ENCODE measurements at places on chromosomes 4 and X.
A peak's percentile ranks its signal among the peaks of the same experiment; 100 is the strongest.

DNA sequence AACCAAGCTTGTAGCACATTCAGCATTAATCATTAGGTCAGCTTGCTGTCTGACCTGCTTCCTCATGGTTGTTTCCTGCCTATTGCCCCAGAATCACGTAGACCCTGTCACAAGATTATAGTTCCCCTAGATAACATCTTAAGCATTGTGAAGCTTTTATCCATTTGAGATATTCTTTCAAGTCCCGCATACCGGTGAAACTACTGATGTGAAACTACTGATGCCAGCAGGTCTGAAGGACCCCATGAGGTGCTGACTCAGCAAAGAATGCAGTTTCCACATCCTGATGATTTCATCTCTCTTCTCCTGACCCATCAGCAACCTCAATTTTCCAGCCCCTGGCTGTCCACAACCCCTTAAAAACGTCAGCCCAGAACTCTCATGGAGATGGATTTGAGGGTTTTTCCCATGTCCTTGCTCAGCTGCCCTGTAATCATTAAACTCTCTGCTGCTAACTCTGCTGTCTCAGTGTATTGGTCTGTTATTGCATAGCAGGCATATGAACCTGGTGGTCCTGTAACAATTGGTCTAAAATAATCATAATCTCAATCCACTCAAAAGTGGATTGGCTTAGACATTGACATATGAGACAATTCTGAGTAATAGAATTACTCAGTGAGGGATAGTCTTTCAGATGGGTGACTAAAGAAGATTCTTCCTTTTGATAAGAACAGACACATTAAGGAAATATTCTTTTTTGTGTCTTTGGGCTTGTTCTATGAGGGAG is 26.3 kb upstream of the UBA6 start:
- no peak for DNase-seq

- DNase-seq: no peak
Observed at GRCh38 chr4:27381815-27382214, 521.2 kb downstream of the STIM2 start.

- no peak for DNase-seq
Observed at GRCh38 chrX:148495176-148495575, 5.2 kb upstream of the AFF2 start.

GRCh38 chr4:10605031-10605430 is 79.5 kb downstream of the CLNK start:
- DNase-seq: no peak

DNA sequence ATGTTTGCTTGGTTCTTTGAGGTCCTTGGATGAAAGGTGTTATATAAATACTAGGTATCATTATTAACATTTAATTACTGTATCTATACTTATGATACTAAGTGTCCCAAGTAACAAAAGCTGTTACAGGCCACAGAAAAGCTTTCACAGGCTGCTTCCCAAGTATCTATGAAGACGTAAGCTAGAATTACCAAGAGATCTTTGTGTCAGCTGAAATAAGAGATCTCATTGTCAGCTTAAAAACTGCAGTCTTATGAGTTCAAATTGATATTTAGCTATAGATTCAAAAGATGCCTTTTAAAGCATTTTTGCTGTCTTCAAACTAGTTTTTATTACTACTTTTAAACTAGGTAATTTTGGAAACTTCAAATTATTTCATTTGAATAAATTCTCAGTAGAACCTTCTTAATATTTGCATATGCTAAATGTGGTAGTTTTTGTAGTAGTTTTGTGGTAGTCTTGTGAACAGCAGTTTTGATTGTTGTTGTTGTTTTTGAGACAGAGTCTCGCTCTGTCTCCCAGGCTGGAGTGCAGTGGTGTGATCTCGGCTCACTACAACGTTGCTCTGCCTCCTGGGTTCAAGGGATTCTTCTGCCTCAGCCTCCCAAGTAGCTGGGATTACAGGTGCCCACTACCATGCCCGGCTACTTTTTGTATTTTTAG is 170.0 kb upstream of the RPL34 start:
- no peak for DNase-seq

DNA sequence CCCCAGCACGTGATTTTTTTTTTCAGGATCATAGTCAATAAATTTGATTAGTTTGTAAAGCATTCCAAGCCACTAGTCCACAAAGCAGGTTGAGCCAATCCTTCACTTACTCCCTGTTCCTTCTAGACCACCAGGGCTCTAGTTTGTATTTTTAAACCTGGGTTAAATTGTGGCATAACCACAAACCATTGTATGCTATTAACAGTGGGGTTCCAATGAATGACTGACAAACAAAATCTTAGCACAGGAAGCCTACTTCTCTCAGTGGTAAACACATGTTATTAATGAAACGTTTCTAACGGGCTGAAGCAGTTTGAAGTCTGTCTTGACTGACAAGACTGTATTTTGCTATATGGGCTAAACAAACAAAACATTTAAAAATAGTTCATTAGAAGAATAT is 48.6 kb upstream of the GYPA start:
- DNase-seq: no peak

DNA sequence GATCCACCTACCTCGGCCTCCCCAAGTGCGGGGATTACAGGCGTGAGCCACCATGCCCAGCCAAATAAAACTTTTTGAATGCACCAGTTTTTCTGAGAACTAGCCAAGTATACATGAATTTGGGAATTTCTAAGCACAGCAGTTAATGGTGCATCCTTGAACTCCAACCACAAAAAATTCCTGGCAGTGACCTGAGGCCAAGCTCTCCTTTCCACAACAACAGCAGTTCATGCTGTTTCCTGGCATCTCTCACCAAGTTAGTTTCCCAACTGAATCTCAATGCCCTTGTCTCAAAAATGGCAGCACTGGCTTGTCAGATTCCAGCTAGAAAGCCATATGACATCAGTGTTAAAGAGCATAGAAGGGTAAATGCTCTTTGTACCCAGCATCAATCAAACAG is 15.9 kb upstream of the XKRX start:
- DNase-seq: no peak

- DNase-seq: no peak
Observed at GRCh38 chr4:149553959-149554520, 261.6 kb downstream of the IQCM start.

DNA sequence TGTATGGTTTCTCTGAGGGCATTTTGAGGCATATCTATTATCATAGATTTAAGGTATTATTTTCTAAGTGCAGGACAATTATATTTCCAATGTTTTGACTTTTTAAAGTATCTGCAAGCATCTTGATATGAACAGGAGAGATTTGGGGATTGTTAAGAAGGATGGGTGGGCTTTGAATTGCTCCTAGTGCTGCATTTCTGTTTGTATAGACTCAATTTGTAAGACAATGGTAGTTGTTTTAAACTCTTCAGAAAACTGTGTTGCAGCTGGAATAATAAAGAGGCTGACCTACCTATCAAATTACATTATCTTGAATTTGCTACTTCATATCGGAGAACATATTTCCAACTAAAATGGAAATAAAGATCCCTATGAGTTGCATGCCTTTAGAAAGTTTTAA is 570.3 kb downstream of the ADGRL3 start:
- DNase-seq: no peak

DNA sequence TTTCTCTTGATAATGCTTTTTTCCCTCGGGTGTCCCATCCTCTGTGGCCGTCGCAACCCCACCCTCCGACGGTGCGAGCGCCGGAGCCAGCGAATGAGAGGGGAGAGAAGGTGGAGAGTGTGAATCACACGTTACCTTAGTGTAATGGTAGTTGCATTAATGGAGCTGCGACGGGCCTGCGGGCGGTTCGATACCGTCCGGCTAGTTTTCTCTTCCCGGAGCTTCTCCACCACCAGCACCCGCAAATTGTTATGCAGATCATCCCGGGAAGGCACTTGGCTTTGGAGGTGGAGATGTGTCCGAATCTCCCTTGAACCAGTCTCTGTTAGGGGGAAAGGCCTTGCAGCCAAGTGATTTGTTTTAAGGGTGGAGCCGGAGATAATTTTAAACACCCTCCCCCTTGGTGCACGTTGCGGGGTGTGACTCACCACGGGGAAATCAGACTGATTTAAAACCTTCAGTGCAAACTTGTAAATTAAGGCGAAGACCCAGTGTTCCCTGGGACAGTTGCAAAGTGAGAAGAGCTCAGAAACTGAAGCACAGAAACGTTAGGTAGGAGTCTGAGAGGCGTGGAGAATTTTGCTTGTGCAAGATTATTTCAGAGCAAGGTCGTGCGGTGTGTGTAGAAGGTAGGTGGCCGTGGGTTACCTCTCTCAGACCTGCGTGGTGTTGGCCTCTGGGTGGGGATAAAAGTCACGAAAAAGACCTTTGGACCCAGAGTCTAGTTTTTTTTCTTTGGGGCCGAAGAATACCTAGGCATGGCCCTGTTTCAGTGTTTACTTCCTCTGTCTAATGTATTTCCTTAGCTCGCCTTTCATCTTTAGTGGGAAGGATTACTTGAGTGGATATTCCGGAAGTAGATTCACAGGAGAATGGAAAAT is 1.3 kb downstream of the AFF1 start:
- DNase-seq: peak; percentile 83

- no peak for DNase-seq
Observed at GRCh38 chr4:123298261-123298660, 98.3 kb upstream of the SPRY1 start.

GRCh38 chr4:165384186-165384585 is 5.4 kb downstream of the CPE start:
- DNase-seq: no peak

- DNase-seq: peak; percentile 24
Observed at GRCh38 chr4:128288689-128289106, 1.1 kb upstream of the PGRMC2 start.

DNA sequence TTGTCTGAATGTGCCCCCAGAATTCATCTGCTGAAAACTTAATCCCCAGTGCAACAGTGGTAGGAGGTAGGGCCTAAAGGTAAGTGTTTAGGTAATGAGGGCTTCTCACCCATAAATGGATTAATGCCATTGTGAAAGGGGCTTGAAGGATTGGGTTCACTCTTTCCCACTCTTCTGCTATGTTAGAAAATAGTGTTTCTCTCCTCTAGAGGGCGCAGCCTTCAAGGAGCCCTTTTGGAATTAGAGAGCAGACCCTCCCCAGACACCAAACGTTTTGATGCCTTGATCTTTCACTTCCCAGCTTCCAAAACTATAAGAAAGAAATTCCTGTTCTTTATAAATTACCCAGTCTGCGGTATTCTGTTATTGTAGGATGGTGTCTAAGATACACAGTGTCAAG is 706.4 kb downstream of the SMARCA1 start:
- DNase-seq: no peak

DNA sequence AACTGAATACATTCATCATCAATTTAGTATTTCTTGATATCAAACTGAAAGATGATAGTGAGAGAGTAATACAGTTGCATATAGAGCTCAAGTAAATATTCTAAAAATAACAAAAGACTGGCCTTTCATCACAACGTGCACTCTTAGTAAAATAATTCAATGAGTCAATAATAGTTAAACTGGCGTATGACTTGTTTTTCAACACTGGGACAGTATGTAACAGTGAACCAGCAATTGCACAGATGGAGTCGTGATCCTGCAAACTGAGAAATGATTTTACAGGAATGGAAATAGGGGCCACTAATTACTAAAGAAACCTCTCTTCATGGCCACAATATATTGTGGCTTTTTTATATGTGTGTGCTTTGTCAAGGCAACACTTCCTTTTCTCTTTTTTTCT is 137.4 kb downstream of the SLC4A4 start:
- no peak for DNase-seq

GRCh38 chrX:129193357-129193756 is 329.9 kb downstream of the SMARCA1 start:
- no peak for DNase-seq

GRCh38 chrX:77434962-77435361 is 12.2 kb upstream of the FGF16 start:
- DNase-seq: no peak

DNA sequence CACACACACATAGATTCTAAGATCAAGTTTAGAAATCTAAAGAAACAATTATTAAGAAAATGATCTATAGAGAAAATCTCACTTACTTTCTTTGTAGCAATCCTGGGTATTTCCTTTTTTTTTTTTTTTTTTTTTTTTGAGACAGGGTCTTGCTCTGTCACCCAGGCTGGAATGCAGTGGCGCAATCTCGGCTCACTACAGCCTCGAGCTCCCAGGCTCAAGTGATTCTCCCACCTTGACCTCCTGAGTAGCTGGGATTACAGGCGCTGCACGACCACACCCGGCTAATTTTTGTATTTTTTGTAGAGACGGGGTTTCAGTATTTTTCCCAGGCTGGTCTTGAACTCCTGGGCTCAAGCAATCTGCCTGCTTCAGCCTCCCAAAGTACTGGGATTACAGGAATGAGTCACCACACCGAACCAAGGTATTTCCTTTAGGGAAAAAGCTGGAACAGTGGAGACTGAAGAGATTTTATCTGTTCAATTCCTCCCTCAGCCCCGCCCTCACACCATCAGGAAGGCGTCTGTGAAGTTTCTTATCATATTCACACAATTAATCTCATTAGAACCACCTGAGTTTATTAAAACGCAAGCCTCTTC is at the start of gene TRIML2:
TSS of gene TRIML2 (minus strand) at position 447 of the 599 bp plus-strand sequence. CDS start 4,235 bp downstream, outside the sequence.
- DNase-seq: no peak

DNA sequence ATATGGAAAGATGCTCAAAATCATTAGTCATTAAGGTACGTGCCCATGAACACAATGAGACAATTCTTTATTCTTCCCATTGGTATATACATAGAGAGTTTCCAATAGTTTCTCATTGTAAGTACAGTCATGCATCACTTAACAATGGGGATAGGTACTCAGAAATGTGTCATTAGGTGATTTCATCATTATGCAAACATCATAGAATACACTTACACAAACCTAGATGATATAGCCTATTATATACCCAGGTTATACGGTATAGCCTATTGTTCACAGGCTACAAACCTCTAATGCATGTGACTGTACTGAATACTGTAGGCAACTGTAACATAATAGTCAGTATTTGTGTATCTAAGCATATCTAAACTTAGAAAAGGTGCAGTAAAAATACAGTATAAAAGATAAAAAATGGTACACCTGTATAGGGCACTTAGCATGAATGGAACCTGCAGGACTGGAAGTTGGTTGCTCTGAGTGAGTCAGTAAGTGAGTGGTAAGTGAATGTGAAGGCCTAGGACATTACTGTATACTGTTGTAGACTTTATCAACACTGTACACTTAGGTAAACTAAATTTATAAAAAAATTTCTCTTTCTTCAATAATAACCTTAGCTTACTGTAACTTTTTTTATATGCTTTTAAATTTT is 49.6 kb downstream of the KLHL13 start:
- DNase-seq: no peak

DNA sequence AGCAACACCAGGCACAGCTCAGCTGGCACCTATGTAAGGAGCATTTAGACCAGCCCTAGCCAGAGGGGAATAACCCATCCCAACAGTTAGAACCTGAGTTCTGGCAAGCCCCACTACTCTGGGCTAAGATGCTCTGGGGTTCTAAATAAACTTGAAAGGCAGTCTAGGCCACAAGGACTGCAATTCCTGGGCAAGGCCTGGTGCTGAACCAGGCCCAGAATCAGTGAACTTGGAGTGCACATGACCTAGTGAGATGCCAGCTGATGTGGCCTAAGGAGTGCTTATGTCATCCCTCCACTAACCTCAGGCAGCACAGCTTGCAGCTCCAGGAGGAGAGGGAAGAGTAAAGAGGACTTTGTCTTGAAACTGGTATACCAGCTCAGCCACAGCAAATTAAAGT is 7.6 kb upstream of the PRRG3 start:
- DNase-seq: no peak

- DNase-seq: peak; percentile 2
Observed at GRCh38 chrX:101051153-101051548, 760 bp downstream of the TRMT2B start.

GRCh38 chr4:100041646-100042045 is 91.6 kb upstream of the H2AZ1 start:
- DNase-seq: no peak

- no peak for DNase-seq
Observed at GRCh38 chr4:11399461-11399971, 29.2 kb downstream of the HS3ST1 start.
